Fibroblast of the conjunctiva (primary cell): ENCODE measurements at places on chromosomes 6 and 20.

DNA sequence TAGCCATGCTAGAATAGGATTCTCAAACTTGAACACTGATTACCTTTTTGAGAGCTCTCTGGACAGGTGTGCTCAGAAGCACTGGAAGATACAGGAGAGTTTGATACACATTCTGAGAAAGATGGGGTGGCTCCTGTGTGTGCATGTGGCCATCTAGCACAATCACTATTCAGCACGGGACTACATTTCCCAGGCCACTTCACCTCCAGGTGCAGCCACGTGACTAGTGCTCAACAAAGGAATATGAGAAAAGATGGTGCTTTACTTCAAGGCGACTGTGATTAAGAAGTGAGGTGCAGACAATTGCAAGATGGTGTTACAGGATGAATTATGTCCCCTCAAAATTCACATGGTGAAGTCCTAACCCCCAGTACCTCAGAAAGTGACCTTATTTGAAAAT, 103.8 kb downstream of the BACH2 start:
- no peak for DNase-seq

DNA sequence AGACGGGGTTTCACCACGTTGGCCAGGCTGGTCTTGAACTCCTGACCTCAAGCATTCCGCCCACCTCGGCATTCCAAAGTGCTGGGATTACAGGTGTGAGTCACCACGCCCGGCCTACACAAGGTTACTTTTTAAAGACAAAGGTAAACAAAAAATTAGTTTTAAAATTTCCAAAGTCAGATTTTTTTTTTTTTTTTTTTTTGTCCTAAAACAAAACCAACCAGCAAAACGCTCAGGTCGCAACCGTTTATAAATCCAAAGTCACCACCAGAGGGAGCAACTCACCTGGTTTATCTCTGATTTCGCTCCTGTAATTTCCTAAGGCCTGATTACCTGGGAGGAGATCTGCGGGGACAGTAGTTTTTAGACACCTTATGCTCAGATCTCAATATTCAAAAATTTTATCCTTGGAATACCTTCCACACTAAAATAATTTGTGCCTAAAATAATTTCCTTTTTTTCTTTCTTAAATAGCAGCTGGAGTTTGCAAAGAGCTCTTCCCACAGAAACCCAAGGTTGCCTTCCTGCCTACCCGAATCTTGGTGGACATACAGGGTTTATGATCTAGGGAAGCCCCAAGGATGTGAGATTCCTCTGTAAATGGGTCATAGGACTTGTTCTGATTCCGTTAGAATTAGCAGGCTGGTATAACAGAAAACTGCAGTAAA, 19.8 kb upstream of the TREM1 start:
- peak; percentile 22 for DNase-seq

GRCh38 chr6:1645466-1646185, 35.9 kb downstream of the FOXC1 start:
- DNase-seq = no peak

- DNase-seq = no peak
These were observed 276.4 kb upstream of the MOCS1 start for GRCh38 chr6:40210628-40211056.

DNA sequence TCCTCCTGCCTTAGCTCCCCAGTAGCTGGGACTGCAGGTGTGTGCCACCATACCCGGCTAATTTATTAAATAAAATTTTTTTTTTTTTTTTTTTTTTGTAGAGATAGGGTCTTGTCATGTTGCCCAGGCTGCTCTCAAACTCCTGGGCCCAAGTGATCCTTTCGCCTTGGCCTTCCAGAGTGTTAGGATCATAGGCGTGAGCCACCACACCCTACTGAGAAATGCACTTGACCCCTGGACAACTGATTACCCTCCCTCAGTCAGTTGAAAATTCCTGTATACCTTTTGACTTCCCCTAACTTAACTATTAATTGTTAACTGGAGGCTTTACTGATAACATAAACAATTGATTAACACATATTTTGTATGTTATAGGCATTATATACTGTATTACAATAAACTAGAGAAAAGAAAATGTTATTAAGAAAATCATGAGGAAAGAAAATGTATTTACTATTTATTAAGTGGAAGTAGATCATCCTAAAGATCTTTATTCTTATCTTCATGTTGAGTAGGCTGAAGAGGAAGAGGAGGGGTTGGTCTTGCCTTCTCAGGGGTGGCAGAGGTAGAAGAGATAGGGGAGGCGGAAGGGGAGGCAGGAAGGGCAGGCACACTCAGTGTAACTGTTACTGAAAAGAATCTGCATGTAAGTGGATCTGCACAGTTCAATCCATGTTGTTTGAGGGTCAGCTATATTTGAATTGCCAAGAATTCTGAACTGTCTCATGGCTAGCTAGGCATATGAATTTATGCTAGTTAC, 104.3 kb downstream of the FARS2 start:
- DNase-seq = no peak

DNA sequence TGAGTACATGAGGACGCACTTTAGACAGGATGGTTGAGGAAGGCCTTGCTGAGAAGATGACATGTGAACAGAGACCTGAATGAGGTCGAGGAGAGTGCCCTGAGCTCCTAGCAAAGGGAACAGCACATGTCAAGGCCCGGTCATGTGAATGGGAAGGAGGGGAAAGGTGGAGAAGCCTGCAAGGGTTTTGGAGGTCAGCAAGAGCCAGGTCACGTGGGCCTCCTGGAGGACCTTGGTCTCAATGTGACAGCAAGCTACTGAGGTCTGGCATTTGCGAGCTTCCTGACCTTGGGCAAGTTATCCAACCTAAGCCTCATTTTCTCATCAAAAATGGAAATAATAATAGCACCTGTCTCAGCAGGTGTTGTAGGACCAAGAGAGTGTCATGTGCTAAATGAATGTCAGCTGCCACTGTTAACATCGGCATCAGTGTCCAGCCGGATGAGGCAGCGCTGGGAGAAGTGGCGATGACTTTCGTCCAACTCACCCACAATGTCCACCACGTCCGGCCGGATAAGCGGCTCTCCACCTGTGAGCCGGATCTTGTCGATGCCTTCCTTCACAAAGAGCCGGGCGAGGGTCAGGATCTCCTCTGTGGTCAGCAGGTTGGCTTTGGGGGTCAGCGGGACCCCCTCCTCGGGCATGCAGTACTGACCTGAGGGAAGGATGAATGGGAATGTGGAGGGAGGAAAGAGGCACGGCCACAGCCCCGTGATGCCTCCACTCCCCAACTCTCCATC, 8.9 kb downstream of the MOCS1 start:
- DNase-seq = no peak

- DNase-seq = no peak
These were observed 72.9 kb upstream of the MRAP2 start for GRCh38 chr6:83960664-83961063.

DNA sequence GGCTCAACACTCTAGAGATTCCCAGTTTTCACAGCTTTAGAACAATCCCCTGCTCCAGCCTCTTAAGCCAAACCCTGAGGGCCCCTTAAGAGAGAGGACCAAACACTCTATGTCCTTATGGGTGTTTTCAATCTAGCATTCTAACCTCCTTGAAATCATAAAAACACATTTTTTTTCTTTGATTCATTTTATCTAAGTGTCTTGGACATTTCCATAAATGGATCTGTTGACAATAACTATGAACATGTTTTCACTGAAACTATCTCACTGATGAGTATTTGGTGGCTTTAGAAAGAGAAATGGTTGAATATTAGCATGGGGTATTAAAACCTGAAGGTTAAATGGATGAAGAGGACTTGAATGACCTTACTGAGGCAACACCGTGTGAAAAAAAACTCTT, 27.6 kb upstream of the PDE7B start:
- DNase-seq = no peak

DNA sequence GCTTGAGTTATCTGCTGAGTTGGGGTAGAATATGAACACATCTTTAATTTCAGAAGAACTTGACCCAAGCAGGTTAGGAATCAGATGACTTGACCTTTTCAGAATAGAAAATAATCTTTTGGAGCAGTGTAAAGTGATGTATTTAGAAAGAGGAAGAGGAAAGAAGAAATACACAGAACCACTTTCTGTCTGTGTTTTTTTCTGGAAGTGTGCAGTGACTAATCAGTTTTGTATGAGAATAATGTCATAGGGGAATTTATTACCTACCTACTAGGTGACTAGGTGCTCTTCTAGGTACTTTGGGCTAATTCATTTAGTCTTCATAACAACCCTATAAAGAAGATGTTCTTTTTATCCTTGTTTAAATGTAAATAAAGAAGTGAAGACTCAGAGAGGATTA, 3.0 kb downstream of the PPP1R14C start:
- no peak for DNase-seq

- no peak for DNase-seq
These were observed 118.8 kb downstream of the ZMYND8 start for GRCh38 chr20:47237715-47238114.

- DNase-seq = no peak
These were observed 413.1 kb downstream of the PLCB1 start for GRCh38 chr20:8545212-8545611.

GRCh38 chr6:56366141-56366852, 118.9 kb upstream of the COL21A1 start:
- no peak for DNase-seq

DNA sequence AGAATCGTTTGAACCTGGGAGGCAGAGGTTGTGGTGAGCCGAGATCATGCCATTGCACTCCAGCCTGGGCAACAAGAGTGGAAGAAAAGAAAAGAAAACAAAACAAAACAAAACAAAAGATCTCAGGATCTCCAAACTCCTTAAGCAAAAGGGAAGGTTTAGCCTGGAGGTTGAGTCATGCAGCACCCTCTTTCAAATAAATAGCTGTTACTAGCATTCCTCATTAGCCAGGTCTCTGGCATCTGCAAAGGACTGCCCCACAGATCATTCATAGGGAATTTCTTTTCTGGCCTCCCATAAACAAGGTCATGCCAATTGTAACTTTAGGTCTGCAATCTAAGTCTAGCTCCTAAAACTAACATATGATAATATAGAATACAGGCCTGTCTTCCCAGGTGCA, 37.2 kb downstream of the EDN1 start:
- no peak for DNase-seq
